Cardiac septum (tissue), 1 donor: ENCODE measurements at places on chromosomes 12 and 14. TPM values are rescaled to one million over a fixed set of nuclear protein-coding genes. Genes with fewer than 3 reads are reported as not detected.

Gene KRT74
- total RNA-seq = not detected

GRCh38 chr12:23349564-23349963 is 599.9 kb downstream of the SOX5 start:
- no peak for DNase-seq

Gene SCNN1A
- 0.46 TPM for total RNA-seq

- DNase-seq = no peak
Measured at GRCh38 chr14:94269156-94269555, 23.9 kb downstream of the SERPINA10 start.

GRCh38 chr14:54686219-54686870 is 119.4 kb downstream of the SAMD4A start:
- DNase-seq = no peak

Gene KRT78
- not detected for total RNA-seq

DNA sequence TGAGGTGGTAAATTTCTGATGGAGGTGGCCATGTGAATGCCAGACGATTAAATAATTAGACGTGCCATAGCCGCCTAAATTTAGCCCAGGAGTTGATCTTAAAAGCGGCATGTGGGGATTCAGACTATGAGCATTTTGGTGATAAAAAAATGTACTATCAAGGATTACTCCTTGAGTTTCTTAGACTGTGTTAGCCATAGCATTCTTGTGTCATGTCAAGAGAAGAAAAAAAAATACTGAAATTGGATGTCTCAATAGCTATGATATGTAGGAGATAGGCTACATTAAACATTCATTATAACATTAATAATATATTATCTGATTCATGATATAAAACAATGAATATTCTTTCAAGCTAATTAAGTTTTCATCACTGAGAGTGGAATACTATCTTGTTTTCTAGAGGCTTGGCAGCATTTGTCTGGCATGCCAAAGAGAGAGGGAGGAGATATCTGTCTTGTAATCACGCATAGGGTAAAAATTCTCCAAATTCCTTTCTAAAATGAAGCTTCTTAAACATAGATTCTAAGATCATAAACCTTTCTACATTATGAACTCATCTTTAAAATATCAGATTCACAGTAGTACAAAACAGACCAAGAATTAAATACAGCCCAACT is 727.0 kb downstream of the C12orf50 start:
- DNase-seq = no peak

GRCh38 chr12:84507956-84508850 is 404.4 kb downstream of the SLC6A15 start:
- no peak for DNase-seq

- DNase-seq = no peak
Measured at GRCh38 chr12:125049093-125049458, 16.2 kb upstream of the AACS start.

DNA sequence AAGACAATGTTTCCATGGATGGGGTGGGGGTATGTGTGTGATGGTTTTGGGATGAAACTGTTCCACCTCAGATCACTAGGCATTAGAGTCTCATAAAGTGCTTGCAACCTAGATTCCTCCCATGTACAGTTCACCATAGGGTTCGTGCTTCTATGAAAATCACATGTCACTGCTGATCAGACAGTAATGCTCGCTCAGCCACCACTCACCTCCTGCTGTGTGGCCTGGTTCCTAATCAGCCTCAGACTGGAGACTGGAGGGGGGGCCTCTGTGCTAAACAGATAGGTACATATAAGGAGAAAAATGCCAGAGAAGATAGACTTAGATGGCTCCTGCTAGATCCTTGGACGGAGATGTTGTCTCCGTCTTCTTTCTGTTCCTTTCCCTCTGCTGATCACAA is 1296.9 kb upstream of the SEL1L start:
- DNase-seq = no peak

DNA sequence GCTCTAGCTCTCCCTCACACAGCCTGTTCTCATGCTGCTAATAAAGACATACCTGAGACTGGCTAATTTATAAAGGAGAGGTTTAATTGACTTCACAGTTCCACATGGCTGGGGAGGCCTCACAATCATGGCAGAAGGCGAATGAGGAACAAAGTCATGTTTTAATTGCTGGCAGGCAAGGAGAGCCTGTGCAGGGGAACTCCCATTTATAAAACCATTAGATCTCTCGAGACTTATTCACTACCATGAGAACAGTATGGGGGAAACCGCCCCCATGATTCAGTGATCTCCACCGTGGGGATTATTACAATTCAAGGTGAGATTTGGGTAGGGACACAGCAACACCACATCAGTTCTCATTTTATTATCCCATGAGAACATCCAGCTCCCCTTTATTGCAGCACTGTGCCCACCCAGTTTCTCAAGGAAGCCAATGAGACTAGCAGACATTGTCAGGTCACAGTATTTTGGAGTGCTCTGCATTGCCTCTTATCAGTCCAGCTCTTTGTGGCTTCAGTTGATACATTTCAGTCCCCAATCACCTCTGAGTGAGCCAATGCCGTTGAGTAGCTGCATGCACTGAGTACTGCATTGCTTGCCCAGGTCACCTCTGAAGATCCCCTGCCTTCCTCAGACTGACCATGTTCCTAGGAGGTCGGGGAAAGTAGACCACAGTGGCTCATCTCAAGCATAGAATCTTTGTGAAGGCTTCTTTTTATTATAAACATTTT is 131.2 kb downstream of the CRADD start:
- no peak for DNase-seq

- no peak for DNase-seq
Measured at GRCh38 chr14:92449404-92450181, 64.0 kb upstream of the RIN3 start.

DNA sequence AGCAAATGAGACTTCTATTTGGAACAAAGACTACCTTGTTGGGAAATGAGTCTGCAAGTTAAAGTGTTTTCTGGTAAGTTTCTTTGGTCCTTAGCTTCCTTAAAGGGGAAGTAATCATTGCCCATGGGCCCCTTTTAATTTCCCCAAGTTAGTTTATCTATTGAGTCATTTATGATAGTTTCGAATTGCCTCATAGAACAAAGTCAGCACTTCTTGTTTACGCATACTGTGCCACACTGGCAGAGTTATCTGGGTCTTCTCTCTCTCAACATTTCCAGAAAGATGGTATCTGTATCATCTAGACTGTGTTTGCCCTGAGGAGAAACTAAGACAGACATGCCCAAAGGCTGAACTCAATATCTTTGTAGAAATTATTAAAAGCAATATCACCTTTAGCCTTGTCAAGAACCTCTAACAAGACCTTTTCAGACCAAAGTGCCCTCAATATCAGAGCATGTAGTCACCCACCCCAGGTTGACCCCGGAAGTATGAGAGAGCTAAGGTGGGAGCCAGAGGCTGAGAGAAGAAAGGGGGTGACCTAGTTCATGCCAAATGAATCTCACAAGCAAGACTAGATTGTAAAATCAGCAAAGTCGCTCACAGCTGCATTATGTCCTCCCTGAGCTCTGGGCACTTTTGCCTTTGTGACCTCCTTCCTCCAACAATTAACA is 40.0 kb downstream of the GPR65 start:
- DNase-seq = no peak

Gene SPIC
- total RNA-seq = not detected

Gene CD4
- total RNA-seq = 3.8 TPM

DNA sequence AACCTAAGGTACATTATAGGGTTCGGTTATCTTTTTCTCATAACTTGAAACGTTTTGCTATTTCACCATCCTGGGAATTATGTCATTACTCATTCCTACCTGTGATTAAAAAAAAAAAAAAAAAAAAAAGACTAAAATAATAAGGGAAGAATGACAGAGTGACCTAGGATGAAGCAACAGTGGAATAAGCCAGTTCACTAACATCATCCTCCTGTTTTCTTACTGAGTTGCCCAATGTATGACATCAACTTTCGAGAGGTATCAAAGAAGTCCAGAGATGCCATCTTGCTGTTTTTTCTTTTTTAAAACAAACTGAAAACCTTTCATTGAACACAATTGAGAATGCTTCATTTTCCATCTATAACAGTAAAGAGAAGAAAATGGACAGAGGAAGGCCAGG is 42.8 kb downstream of the AMN start:
- DNase-seq = no peak

Gene POLE2
- 0.78 TPM for total RNA-seq

Gene SERPINA6
- total RNA-seq = not detected

DNA sequence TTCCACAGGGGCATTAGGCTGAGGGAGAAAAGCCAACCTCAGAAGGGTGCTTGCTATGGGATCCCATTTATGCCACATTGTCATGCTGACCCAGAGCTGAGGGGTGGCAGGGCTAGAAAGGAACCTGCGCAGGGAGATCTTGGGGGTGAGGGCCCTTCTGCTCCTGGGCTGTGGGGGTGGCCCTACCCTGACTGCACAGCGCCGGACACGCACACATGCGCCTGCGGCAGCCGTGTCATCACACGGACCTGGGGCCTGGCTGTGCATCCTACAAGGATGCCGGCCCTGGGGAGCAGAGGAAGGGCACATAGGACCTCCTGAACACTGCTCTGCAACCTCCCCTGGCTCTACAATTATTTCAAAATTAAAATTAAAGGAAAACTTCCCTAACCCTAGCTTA is 6.9 kb downstream of the CDCA4 start:
- DNase-seq = no peak

GRCh38 chr14:31770271-31770670 is 209.1 kb downstream of the NUBPL start:
- no peak for DNase-seq

GRCh38 chr12:39605501-39605900 is 14.1 kb downstream of the ABCD2 start:
- no peak for DNase-seq

Gene NEUROD4
- not detected for total RNA-seq

DNA sequence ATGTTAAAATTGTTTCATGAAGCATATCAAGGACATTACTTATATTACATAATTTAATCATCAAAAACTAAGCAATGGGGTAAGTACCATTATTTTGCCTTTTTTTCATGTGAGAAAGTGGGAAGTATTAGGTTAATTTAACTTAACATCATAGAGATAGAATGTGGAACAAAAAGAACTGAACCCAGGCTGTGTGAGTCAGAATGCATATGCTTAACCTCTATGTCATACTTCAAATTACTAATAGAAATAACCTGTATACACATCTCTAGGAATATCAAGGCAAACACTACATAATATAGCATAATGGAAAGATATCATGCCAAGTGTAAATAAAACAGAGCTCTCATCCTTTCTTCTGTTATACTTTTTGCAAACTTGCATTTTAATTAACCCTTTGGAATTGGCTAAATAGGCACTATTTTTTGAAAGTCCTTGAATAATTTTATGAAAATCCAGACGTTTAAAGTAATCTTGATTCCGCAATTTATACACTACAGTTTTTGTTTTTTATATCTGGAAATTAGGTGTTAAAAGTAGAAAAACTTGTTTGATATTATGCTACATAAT is 777.7 kb downstream of the SLC6A15 start:
- DNase-seq = no peak

GRCh38 chr12:52847335-52848102 is 1.3 kb downstream of the KRT78 start:
- no peak for DNase-seq

- no peak for DNase-seq
Measured at GRCh38 chr14:49770212-49770817, 2.4 kb downstream of the KLHDC2 start.

DNA sequence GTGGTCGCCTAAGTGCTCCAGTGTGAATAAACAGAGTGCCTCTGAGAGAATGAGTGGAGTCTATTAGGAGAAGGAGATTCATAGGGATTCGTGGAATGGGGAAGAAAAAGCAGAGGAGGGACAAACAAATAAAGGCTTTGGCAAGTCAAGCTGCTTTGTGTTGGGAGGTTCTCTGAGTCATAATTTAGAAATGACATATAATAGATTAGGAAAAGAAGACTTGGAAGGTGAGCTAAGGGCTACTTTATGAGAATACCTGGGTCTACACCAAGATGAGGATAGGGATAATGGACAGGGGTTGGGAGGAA is 6.4 kb upstream of the NTN4 start:
- DNase-seq = no peak

GRCh38 chr12:128047266-128048060 is 219.5 kb upstream of the TMEM132C start:
- no peak for DNase-seq

Gene GPR68
- 3.4 TPM for total RNA-seq

Gene TAS2R42
- total RNA-seq = not detected

DNA sequence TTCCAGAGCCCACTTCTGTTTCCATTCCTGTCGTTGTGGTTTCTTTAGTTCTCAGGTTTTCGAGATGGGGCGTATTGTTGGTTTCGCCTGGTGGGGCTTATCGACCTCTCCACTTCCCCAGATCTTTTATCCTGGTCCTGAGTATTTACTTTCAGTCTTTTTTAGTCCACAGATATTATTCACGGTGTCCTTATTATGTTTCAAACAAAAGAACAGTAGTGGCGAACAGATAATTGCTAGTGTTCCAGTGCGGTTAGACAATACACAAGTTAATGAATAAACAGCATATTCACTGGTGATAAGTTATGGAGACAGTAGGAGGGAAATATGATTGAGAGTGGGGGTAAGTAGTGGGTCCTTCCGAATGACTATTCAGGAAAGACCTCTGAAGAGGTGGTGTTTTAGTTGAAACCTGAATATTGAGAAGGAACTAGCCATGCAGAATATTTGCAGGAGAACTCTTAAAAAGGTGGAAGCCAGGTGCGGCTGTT is 668 bp downstream of the TMEM260 start:
- no peak for DNase-seq
